Type B pancreatic cell (in vitro differentiated cells): ENCODE measurements at places on chromosomes 7 and 10. TPM values are rescaled to one million over a fixed set of nuclear protein-coding genes. Genes with fewer than 3 reads are reported as not detected.

DNA sequence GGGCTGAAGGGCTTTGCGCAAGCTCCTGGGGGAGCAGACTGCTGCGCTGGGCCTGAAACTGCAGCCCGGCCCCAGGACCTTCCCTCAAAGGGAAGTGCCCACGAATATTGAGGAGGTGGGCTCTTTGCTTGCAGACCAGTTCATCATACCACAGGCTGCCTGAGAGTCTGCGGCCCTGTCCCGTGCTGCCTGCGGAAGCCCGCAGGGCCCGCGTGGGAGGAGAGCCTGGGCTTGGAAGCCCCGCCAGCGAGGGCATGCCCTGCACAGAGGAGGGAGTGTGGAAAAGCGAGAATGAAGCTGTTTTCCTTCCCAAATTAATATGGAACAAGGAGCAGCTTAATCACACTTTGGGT, 83.6 kb upstream of the MKI67 start:
- no peak overlapping the region for H3K27ac ChIP-seq
- H3K27me3 ChIP-seq, result peaks cover 37% of the 10 kb centered on the region
- H3K4me1 ChIP-seq, result peaks cover 10% of the 10 kb centered on the region
- H3K4me3 ChIP-seq, result peak overlapping the region; percentile 61
- H3K36me3 ChIP-seq, result no peaks in the 10 kb centered on the region
- no peak for DNase-seq

GRCh38 chr7:54653905-54654304, 105.1 kb downstream of the SEC61G start:
- no peak for DNase-seq
- no peak overlapping the region for H3K4me3 ChIP-seq
- H3K27me3 ChIP-seq, result peaks cover 13% of the 10 kb centered on the region
- H3K36me3 ChIP-seq, result no peaks in the 10 kb centered on the region

DNA sequence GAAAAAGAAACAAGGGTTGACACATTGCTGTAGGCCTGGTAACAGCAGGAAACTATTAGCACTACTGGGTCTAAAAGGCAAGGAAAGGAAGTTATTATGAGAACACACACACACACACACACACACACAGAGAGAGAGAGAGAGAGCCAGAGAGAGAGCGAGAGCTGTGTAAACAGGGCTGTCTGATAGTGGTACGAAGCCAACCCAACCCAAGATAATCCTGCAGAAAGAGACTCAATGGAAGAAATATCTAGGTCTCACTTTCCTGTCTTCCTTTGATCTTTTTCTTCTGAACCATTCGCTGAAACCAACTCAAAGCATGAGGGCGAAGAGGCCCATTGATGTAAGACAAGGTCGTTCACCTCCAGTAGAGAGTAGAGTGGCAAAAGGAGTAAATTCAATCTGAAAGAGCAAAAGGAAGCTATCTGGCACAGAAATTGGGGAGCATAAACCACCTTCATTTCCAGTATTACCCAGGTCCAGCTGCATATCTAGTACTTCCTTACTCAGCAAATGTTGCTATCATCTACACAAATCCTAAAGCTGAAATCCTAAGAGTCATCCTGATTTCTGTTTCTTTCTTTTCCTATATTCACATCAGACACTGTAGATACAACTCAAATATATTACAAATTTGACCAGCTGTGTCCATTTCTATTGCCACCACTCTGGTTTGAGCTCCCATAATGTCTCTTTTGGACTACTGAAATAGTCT, 110.2 kb downstream of the TMEM26 start:
- DNase-seq, result no peak
- H3K27me3 ChIP-seq, result peaks cover 13% of the 10 kb centered on the region
- no peak overlapping the region for H3K27ac ChIP-seq
- H3K36me3 ChIP-seq, result no peaks in the 10 kb centered on the region

DNA sequence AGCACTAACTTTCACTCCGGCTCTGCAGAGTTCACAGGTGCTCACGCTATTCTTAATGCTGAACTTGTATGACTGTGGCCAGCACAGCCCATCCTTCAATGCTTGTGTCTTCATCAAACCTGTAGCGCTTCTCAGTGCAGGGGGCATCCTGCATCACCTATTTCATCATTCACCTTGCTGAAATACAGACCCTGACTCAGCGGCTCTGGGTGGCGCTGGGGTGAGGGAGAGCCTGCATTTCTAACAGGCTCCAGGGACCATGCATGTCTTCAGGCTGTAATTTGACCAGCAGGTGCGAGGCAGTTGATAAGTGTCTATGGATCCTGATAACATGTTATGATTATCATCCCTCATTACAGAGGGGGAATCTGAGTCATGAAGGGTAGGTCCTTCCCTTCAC, 89.3 kb downstream of the VOPP1 start:
- H3K36me3 ChIP-seq, result peaks cover 5% of the 10 kb centered on the region
- H3K27ac ChIP-seq, result no peak overlapping the region
- peaks cover 14% of the 10 kb centered on the region for H3K4me1 ChIP-seq
- H3K27me3 ChIP-seq, result no peaks in the 10 kb centered on the region
- DNase-seq, result peak; percentile 36

- no peak for DNase-seq
- no peak overlapping the region for H3K27ac ChIP-seq
- peaks cover 4% of the 10 kb centered on the region for H3K4me1 ChIP-seq
- no peaks in the 10 kb centered on the region for H3K27me3 ChIP-seq
- peaks cover 4% of the 10 kb centered on the region for H3K36me3 ChIP-seq
- no peak overlapping the region for H3K4me3 ChIP-seq
Measured at GRCh38 chr7:5375925-5376324, 47.7 kb downstream of the TNRC18 start.

GRCh38 chr7:7720193-7720592, 1.8 kb upstream of the RPA3 start:
- H3K36me3 ChIP-seq, result peaks cover 3% of the 10 kb centered on the region
- H3K4me1 ChIP-seq, result no peaks in the 10 kb centered on the region
- no peaks in the 10 kb centered on the region for H3K27me3 ChIP-seq
- no peak overlapping the region for H3K27ac ChIP-seq

A1CF gene
- total RNA-seq, result 12.1 and 26.1 TPM in 2 replicates

R3HCC1L gene
- 14.2 and 15.4 TPM in 2 replicates for total RNA-seq

FOXI2 gene
- 0.21 and 4.8 TPM in 2 replicates for total RNA-seq

ZNF117 gene
- 18.8 and 24.4 TPM in 2 replicates for total RNA-seq

DRGX gene
- total RNA-seq, result 0.21 and 0.22 TPM in 2 replicates

ATG9B gene
- total RNA-seq, result 33.8 and 53.2 TPM in 2 replicates
